ENCODE measurements at places on chromosomes 13 and 19.
A peak's percentile ranks its signal among the peaks of the same experiment; 100 is the strongest.

GRCh38 chr13:77036279-77036678 is 9.3 kb upstream of the FBXL3 start:
- no peak for DNase-seq

DNA sequence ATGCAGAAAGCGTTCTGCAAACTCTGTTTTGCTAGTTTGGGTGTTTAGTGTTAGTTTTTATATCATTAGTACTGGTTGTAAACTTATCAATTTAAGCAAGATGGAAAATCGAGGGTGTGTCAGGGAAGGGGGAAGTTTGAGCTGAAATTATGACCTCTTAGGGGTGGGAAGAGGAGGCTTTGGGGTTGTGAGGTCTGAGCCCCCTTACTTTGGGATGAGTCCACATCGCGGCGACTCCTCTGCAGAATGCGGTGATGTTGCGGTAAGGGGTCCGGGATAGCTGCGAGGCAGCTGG is 743 bp upstream of the NDUFS7 start:
- no peak for DNase-seq

DNA sequence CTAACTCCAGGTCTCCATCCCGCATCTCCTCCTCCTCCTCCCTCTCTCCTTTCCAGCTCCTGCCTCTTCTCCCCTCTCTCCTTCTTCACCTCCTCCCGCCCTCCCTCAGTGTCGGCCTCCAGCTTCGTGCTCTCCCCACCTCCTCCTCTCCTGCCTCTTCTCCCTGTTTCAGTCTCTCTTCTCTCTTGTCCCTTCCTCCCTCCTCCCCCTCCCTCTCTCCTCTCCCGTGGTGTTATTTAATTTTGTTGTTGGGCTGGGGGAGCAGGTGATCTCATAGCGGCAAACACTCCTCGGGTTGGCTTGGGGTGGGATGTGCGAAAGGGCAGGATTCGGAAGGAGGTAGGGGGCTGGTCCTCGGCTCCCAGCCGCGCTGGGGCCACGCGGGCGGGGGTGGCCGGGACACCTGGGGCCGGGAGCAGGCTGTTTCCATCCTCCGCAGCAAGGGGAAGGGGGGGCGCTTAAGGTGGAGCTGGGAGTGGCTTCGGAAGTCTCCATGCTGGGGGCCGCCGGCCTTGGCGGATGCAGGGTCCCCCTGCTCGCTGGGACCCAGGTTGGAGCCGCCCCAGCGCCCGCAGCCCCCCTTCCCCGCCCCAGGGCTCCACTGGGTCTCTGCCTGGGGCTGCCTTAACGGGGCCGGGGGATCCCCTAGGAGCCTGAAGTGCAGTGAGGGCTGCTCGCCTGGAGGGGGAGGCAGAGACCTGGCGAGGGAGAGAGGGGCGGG is at the start of gene CA11:
TSS of gene CA11 (minus strand) at position 187 of the 721 bp plus-strand sequence. CDS start 555 bp downstream, outside the sequence.
- peak; percentile 80 for DNase-seq

DNA sequence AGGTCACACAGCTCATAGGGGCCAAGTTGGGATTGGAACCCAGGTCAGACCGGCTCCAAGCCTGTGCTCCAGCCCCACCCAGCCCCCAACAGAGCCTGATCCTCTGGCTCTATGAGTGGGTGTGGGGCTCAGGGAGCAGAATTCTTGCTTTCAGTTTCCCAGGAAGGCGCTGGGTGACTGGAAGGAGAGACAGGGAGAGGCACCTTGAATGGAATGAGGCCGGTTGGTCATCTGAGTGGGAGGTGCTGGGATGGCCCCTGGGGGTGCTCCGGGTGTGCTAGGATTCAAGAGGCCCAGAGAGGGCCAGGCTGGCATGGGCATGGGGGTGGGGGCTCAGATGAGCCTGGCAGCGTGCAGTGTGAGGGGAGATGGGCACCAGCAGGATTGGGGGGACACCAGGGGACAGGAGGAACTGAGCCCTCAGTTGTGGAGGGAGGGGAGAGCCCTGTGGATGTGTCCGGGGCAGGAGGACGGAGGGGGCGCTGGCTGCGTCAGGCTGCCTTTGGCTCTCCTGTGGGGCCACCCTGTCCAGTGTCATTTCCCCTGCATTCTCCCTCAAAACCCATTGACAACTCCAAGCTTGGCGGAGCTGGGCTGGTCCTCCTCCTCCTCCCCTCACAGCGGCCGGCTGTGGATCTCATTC is 31.2 kb upstream of the ANKRD10 start:
- no peak for DNase-seq

GRCh38 chr13:83009987-83010386 is 872.3 kb downstream of the SLITRK1 start:
- no peak for DNase-seq

- no peak for DNase-seq
Observed at GRCh38 chr19:43767316-43767715, 12.6 kb upstream of the SMG9 start.

GRCh38 chr19:33720691-33721682 is 75.7 kb upstream of the KCTD15 start:
- no peak for DNase-seq

DNA sequence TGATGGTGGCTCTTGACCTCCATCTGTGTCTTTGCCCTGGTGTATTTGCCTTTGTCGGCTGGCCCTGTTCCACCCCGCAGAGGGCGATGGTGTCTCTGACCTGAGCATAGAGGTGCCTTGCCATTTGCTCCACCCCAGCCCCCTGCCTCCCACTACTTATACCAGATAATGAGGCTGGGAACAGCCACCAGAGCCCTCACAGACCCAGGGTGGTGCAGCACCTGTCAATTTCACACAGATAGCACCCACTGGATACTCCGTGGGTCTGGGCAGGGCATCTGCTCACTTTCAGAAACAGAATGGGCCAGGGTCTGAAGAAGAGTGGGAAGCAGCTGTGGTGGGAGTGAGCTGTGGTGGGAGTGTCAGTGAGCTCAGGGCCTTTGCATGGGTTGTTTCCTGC is 4.1 kb downstream of the ZNF536 start:
- no peak for DNase-seq

GRCh38 chr13:50082426-50083281 is 67.4 kb downstream of the KCNRG start:
- DNase-seq = peak; percentile 8

DNA sequence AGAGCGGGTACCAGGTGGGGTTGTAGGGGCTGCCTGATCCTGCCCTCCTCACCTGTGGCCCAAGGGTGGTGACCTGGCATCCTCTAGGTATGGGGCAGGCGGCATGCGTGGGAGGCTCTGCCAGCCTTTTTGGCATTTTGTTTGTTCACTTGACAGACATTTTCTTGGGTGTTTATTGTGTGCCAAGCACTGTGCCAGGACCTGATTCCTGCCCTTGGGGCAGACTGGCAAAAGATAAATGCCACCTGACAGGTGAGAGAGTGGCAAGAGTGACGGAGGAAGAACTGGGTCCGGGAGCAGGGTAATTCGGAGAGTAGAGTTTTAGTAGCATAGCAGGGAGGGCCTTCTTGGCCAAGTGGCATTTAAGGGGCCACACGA is 6.0 kb downstream of the RAB11B start:
- no peak for DNase-seq

GRCh38 chr19:17020385-17020784 is 6.2 kb downstream of the CPAMD8 start:
- DNase-seq = no peak

DNA sequence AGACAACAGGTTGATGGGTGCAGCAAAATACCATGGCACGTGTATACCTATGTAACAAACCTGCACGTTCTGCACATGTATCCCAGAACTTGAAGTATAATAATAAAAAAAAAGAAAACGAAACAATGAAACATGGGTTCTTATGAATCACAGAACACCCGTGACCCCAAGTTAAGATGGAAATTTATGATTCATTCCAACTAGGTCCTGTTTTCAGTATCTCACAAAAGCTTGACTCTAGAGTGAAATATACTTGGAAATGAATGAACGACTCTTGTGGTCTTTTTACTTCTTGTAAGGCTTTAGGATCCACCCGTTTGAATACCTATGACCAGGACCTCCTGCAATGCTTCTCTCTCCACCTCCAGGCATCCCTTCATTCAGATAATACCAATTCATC is 3.5 kb upstream of the LILRB4 start:
- no peak for DNase-seq

- DNase-seq = no peak
Observed at GRCh38 chr19:30685426-30686000, 313.3 kb downstream of the ZNF536 start.

GRCh38 chr19:46042252-46042883 is 1.6 kb upstream of the IGFL4 start:
- no peak for DNase-seq

DNA sequence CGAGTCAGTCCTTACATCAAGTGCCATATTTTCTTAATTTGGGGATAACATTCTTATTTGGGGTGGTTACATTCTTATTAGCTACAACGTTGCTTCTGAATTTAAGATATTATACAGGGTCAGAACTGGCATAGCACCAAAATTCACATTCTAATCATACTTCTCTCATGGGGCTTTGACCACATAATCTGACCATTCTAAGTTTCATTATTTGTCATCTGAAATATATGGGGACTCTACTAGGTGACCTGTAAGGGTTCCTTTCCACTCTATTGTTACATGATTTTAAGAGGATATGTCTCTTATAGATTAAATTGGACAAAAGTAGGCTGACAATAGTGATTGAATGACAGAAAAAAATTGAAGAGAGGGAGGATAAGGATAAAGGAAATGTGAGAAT is 536.5 kb downstream of the KCTD12 start:
- no peak for DNase-seq

- DNase-seq = no peak
Observed at GRCh38 chr13:26557051-26557392, 461 bp upstream of the WASF3 start.

Data from NCI-H2107 (cell line).